ENCODE measurements at places on chromosomes 2 and 18. TPM values are rescaled to one million over a fixed set of nuclear protein-coding genes. Genes with fewer than 3 reads are reported as not detected.

- H3K36me3 ChIP-seq = peaks cover 34% of the 10 kb centered on the region
- no peak for DNase-seq
- H3K27ac ChIP-seq = no peak overlapping the region
- no peak overlapping the region for H3K4me3 ChIP-seq
- no peaks in the 10 kb centered on the region for H3K27me3 ChIP-seq
Observed at GRCh38 chr2:168114040-168114439, 133.4 kb downstream of the STK39 start.

The STPG4 gene
- not detected for total RNA-seq

- no peak overlapping the region for H3K27ac ChIP-seq
- DNase-seq = peak; percentile 36
- no peak overlapping the region for H3K4me3 ChIP-seq
- H3K4me1 ChIP-seq = peaks cover 3% of the 10 kb centered on the region
- no peaks in the 10 kb centered on the region for H3K36me3 ChIP-seq
Observed at GRCh38 chr2:15674637-15675455, 83.2 kb downstream of the DDX1 start.

DNA sequence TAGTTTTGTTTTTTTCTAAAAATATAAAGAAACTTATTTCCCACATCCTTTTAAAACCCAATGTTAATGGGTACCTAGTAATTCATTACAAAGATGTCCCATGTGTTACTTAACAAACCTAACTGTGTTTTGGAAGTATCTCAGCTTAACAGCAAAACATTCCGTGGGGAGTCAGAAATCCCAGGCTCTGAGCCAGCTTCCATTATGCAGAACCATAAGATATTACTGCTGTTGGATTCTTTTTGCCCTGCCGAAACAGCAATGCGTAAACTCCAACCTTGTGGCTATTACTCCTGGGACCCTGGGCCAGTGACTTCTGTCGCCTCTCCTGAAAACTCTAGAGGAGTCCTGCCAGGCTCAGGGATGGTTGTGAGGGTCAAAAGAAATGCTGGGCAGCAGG lies 174.1 kb downstream of the UXS1 start:
- no peak overlapping the region for H3K27ac ChIP-seq
- no peak overlapping the region for H3K4me3 ChIP-seq
- DNase-seq = peak; percentile 75
- H3K36me3 ChIP-seq = no peaks in the 10 kb centered on the region
- H3K27me3 ChIP-seq = no peaks in the 10 kb centered on the region
- H3K4me1 ChIP-seq = peaks cover 25% of the 10 kb centered on the region

GRCh38 chr2:172710584-172711047 lies 25.0 kb upstream of the RAPGEF4 start:
- no peak overlapping the region for H3K27ac ChIP-seq
- H3K4me3 ChIP-seq = no peak overlapping the region
- DNase-seq = no peak
- H3K36me3 ChIP-seq = no peaks in the 10 kb centered on the region
- no peaks in the 10 kb centered on the region for H3K27me3 ChIP-seq

DNA sequence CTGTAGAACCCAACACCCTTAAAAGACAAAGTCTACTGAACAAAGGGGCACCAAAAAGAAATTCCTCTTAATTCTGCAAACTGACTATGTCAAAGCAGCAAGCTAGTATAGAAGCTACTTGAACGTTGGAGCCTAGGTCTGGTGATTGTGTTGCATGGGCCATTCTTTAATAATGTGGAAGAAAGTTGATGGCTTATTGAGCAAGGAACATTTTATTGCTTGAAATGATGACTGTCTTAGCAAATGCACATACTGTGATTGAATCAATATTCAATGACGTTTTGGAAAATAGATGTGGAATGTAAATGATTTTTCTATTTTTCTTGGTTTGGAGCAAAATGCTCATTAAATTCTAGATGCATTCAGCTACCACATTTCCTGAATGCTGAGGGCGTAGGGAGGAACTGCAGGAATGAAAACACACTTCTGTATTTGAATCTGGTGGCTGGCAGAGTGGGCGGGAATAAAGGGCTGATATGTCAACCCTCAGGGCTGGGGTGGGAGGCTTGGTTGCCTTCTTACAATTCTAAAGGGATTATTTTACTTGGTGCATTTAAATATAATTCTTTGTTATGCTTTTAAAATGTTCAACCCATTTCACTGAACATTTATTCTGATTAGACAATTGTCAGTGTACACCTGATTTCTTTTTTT lies 26.5 kb downstream of the MYO3B start:
- H3K27me3 ChIP-seq = no peaks in the 10 kb centered on the region
- no peak overlapping the region for H3K27ac ChIP-seq
- DNase-seq = no peak
- no peak overlapping the region for H3K4me3 ChIP-seq

The TTL gene
- 5.3 TPM for total RNA-seq

DNA sequence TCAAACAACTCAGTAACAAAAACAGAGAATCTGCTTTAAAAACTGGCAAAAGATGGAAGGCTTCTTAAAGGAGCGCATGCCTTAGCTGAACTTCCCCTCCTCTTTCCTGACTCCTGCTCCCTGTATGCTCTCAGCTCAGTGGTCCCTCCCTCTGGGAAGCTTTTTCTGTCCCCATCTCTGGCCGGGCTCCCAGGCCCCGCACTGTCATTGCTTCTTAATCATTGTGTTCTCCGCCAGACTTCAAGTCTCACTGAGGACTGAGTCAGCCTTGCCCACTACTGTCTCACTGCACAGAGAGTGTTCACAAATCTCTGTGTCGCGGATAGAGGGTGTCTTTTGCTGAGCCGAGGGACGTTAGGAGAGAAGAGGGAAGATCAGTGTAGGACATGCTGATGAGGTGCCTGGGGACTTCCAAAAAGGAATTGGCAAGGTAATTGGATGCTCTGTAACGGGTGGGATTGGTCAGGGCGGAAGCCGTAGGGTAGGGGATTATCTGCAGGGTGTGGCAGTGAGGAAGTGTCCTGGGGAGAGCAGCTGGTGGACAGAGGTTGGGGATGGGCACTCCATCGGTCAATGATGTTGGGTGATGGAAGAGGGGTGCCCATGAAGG lies 16.2 kb downstream of the TOGARAM2 start:
- DNase-seq = no peak
- peaks cover 13% of the 10 kb centered on the region for H3K4me1 ChIP-seq
- no peak overlapping the region for H3K27ac ChIP-seq
- H3K36me3 ChIP-seq = no peaks in the 10 kb centered on the region
- H3K27me3 ChIP-seq = peaks cover 3% of the 10 kb centered on the region

GRCh38 chr2:171568089-171568488 lies 45.8 kb downstream of the CYBRD1 start:
- no peaks in the 10 kb centered on the region for H3K4me1 ChIP-seq
- no peak for DNase-seq
- H3K36me3 ChIP-seq = no peaks in the 10 kb centered on the region
- no peak overlapping the region for H3K27ac ChIP-seq
- no peaks in the 10 kb centered on the region for H3K27me3 ChIP-seq

DNA sequence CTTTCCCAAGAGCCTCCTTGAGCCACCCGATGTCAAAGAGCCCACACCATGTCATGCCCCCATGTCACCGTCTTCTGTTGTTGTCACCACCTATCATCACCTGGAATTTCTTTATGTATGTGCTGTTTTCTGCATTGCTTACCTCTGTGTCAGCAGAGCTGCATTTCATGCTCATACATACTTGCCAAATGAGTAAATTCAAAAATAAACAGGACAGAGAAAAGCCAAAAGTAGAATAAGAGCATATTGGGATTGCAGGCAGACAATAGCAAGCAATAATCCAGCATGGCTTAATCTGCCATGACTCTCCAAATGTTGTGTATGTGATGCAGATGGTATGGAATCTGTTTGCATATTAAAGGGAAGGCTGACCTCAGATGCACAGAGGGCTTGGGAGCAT lies 15.3 kb upstream of the RGPD4 start:
- no peaks in the 10 kb centered on the region for H3K36me3 ChIP-seq
- no peak for DNase-seq

GRCh38 chr2:236882930-236883329 lies 202.8 kb upstream of the COPS8 start:
- no peak for DNase-seq
- no peaks in the 10 kb centered on the region for H3K36me3 ChIP-seq
- H3K27me3 ChIP-seq = no peaks in the 10 kb centered on the region
- no peak overlapping the region for H3K27ac ChIP-seq
- no peak overlapping the region for H3K4me3 ChIP-seq

The NR4A2 gene
- not detected for total RNA-seq

DNA sequence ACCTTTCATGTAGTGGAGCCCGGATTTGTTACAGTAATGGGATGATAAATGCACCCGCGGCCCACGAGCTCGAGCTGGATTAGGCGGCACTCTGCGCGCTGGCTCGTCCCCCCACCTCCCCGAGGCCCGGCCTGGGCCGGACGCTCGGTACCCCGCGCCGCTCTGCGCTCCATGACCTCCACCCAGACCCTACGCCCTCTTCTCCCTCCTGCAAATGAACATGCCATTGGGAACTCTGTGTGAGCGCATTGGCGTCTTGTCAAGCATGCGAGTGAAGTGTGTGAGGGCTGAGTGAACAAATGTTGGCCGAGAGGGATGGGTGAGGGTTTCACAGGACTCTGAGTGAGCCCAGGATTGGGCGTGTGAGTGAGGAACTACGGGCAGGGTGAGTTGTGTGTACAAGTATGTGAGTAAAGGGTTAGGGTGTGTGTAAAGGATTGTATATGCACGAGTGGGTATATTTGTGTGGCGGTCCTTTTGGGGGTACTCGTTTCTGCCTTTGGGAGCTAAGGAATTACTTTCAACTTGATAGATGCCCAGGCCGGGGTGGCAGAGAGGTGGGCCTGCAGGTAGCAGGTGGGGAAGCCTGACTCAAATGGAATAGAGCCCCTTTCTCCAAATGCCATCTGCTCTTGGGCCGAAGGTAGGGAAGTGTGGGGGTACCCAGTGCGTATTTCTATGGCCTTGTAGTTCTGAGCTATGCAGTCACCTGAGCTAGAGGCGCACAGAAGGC lies 2.9 kb upstream of the EN1 start:
- no peak overlapping the region for H3K27ac ChIP-seq
- no peaks in the 10 kb centered on the region for H3K36me3 ChIP-seq
- peaks cover 100% of the 10 kb centered on the region for H3K27me3 ChIP-seq
- DNase-seq = no peak
- no peak overlapping the region for H3K4me3 ChIP-seq

DNA sequence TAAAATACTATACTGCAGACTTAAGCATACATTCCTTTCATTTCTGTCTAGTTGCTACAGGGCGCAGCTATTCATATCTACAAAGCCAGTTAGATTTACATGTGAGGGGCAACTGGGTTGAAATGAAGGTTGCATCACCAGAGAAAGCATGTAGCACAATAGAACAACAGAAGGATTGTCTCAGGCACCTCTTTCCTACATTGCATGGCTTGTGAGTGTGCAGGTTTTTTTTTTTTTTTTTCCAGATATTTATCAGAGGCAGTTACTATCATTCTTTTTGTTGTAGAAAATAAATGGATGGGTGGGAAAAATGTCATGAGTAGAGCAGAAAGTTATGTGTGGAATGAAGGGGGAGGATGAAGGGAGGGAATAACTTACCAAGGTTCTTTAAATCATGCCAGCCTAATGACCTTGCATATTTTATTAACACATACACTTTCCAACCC lies 86.8 kb downstream of the ERBB4 start:
- H3K27me3 ChIP-seq = no peaks in the 10 kb centered on the region
- H3K4me1 ChIP-seq = no peaks in the 10 kb centered on the region
- H3K27ac ChIP-seq = no peak overlapping the region
- peak; percentile 7 for DNase-seq
- no peaks in the 10 kb centered on the region for H3K36me3 ChIP-seq

- H3K4me3 ChIP-seq = no peak overlapping the region
- H3K36me3 ChIP-seq = no peaks in the 10 kb centered on the region
- DNase-seq = peak; percentile 4
- no peaks in the 10 kb centered on the region for H3K27me3 ChIP-seq
- H3K4me1 ChIP-seq = no peaks in the 10 kb centered on the region
Observed at GRCh38 chr2:13260402-13260801, 543.7 kb downstream of the TRIB2 start.

- no peak for DNase-seq
- H3K27me3 ChIP-seq = no peaks in the 10 kb centered on the region
- H3K4me3 ChIP-seq = no peak overlapping the region
- peaks cover 33% of the 10 kb centered on the region for H3K4me1 ChIP-seq
- H3K27ac ChIP-seq = no peak overlapping the region
- H3K36me3 ChIP-seq = no peaks in the 10 kb centered on the region
Observed at GRCh38 chr18:77088963-77089722, 43.4 kb downstream of the MBP start.

The IGFBP5 gene
- 628 TPM for total RNA-seq

DNA sequence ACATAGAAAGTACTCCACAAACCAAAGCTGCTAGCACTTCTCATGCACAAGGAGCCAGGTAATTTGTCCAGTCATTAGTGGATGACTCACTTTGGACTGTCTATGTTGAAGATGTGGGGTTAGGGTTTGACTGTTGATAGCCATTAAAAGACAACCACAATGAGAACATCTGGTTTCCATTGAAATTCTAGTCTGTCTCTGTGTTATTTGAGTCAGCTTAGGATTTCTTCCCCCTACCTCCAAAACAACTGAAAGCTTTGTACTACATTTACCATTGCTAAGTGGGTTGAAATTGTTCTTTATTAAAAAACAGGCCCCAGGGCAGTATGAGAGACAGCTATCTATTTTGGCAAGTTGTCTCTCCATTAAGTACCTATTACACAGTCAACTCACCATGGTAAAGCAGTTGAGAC lies 50.2 kb upstream of the ANKRD44 start:
- no peaks in the 10 kb centered on the region for H3K27me3 ChIP-seq
- H3K27ac ChIP-seq = no peak overlapping the region
- H3K4me3 ChIP-seq = no peak overlapping the region
- H3K4me1 ChIP-seq = no peaks in the 10 kb centered on the region
- DNase-seq = no peak

GRCh38 chr2:210667711-210668110 lies 111.3 kb downstream of the CPS1 start:
- no peaks in the 10 kb centered on the region for H3K4me1 ChIP-seq
- no peaks in the 10 kb centered on the region for H3K27me3 ChIP-seq
- no peak overlapping the region for H3K4me3 ChIP-seq
- H3K36me3 ChIP-seq = no peaks in the 10 kb centered on the region

GRCh38 chr18:50751947-50752346 lies 67.9 kb downstream of the MRO start:
- no peak overlapping the region for H3K27ac ChIP-seq
- no peak overlapping the region for H3K4me3 ChIP-seq
- no peak for DNase-seq
- H3K36me3 ChIP-seq = no peaks in the 10 kb centered on the region

GRCh38 chr2:78082555-78082954 lies 560.4 kb upstream of the LRRTM4 start:
- DNase-seq = no peak
- H3K27ac ChIP-seq = no peak overlapping the region

GRCh38 chr2:230267556-230267955 lies 42.0 kb downstream of the SP140 start:
- no peaks in the 10 kb centered on the region for H3K36me3 ChIP-seq
- H3K27me3 ChIP-seq = no peaks in the 10 kb centered on the region
- no peaks in the 10 kb centered on the region for H3K4me1 ChIP-seq
- no peak overlapping the region for H3K27ac ChIP-seq
- no peak overlapping the region for H3K4me3 ChIP-seq
- DNase-seq = no peak

All from stomach (tissue), 19 donors.